Stimulated activated CD4-positive, alpha-beta T cell treated with anti-CD3 and anti-CD28 coated beads, Interleukin-1b, Interleukin-23, amount 100 ng/mL, for 48 hours (primary cell): ENCODE measurements at places on chromosomes 5 and 9.

DNA sequence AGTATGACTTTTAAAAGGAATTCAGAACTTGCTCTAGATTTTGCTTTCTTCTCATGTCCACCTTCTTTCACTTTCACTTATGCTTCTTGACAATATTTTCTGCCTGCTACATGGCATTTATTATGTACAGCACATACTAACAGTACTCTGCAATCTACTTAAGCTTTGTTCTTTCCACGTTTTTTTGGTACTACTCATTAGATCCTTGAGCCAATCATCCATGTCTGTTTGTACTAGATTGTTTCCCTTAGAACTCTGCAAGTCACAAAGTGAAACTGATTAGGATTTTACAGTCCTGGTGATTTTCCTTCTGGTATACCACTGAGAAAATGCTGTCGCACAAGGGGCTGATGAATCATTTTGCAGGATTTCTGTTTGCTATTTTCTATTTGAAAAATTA lies 78.3 kb downstream of the PARP8 start:
- no peak for DNase-seq

GRCh38 chr9:104780796-104781395 lies 17.0 kb downstream of the NIPSNAP3B start:
- DNase-seq: no peak

DNA sequence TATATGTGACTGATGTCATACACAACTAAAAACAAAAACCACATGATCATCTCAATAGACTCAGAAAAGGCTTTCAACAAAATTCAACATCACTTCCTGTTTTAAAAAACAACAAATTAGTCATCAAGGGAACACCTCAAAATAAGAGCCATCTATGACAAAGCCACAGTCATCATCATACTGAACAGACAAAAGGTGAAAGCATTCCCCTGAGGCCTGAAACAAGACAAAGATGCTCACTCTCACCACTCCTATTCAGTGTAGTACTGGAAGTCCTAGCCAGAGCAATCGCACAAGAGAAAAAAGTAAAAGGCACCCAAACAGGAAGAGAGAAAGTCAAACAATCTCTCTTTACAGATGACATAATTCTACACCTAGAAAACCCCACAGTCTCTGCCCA lies 893.5 kb upstream of the EDIL3 start:
- DNase-seq: no peak

DNA sequence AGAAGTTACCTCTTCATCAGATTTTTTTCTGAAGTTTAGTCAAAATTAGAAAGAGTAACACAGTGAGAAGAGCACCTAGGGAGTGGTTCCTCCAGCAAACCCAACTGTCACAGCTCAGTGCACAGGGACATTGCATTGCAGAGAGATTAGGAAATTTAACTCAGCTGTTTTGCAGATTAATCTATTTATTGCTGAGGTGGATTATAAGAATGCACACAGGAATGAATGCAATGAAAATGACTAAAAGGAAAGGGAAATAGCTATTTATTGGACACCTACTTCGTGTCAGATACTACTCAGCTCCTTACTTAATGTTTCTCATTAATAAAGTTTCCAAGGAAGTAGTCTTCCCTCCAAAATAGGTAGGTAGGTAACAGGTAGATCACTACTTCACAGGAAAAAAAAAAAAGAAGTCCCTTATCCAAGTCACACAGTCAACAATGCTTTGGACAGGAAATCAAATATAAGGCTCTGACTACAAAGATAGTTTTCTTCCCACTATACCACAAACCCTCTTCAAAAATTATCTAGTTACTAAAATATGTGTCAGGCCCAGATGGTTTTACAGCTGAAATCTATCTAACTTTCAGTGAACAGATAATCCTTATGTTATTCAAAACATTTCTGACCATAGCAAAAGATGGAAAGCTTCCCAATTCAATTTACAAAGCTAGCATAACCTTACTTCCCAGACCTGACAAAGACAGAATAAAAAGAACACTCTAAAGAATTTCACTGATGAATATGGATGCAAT lies 442.2 kb upstream of the MPDZ start:
- no peak for DNase-seq

- DNase-seq: no peak
Measured at GRCh38 chr5:166679331-166679730, 1612.1 kb upstream of the WWC1 start.
